ENCODE measurements at places on chromosomes 16 and 17.

DNA sequence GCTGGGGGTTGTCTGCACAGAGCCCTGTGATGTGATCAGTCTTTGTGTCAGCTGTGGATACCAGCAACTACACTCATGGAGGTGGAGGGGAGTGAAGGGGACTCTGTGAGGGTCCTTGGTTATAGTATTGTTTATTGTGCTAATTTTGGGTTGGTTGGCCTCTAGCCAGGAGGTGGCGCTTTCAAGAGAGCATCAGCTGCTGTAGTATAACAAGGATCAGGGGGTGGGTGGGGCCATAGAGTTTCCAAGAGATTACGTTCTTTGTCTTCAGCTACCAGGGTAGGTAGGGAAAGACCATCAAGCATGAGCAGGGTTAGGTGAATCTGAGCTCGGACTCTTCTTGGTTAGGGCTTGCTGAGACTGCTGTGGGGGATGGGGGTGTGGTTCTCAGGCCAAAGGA is 97.1 kb upstream of the HS3ST3A1 start:
- no peak for DNase-seq

GRCh38 chr16:49470513-49470991 is 96.9 kb downstream of the C16orf78 start:
- no peak for DNase-seq

GRCh38 chr16:23476289-23476688 is 23.3 kb upstream of the COG7 start:
- no peak for DNase-seq

GRCh38 chr17:78862073-78863023 is 21.7 kb upstream of the USP36 start:
- DNase-seq: no peak

- no peak for DNase-seq
Observed at GRCh38 chr16:7745276-7745675, 412.6 kb downstream of the RBFOX1 start.

DNA sequence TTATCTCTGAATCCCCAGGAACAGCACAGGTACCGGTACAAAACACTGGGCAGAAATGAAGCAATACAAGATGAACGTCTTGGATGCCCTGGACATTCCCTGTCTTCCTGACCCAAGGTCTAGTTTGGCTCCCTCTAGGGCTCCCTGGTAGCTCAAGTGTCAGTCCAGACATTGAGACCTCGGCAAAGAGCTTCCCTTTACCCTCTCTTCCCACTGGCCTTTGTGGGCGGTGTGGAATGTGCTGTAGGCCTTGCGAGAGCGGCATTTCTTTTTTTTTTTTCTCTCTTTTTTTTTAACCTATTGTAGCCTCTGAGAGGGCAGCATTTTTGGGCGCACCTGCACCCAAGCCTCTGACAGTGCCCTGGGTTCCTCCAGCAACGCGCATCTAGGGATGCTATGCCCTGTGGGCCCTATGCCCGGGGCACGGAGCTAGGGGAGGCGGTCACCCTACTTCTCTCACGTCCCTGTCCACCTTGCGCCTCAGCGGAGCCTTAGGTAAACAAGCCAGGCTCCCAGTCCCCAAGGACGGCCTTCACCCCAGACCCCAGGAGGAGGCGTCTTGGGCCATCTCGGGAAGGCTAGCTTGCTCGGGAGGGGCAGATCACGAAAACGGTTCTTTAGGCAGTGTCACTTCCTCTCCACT is 1.2 kb upstream of the NFATC3 start:
- DNase-seq: no peak

DNA sequence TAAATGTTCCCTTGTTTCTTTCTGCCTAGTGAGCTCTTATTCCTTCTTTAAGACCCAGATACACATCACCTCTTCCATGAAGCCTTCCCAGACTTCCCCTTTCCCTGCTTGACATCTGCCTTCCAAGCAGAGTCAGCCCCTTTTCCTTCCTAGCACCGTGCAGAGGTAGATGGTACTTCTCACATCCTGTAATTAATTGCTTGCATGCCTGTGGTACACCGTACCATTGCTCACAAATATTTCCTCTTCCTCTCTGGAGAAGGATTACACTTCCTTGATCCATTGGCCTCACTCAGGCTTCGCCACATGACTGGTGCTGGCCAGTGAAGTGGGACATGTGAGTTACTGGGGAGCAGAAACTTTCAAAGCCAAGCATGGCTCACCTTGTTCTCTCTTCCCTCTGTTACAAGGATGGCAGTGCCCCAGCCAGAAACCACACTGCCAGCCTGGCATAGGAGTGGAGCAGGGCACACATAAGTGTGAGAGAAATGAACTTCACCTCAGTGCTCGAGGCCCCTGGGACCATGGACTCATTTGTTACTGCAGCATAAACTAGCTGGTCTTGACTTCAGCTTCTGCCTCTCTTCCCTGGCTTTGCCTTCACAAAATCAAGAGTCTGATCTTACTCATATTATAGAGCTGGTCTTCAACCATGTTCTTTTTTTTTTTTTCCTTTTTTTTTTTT is 44.0 kb downstream of the SOST start:
- no peak for DNase-seq

DNA sequence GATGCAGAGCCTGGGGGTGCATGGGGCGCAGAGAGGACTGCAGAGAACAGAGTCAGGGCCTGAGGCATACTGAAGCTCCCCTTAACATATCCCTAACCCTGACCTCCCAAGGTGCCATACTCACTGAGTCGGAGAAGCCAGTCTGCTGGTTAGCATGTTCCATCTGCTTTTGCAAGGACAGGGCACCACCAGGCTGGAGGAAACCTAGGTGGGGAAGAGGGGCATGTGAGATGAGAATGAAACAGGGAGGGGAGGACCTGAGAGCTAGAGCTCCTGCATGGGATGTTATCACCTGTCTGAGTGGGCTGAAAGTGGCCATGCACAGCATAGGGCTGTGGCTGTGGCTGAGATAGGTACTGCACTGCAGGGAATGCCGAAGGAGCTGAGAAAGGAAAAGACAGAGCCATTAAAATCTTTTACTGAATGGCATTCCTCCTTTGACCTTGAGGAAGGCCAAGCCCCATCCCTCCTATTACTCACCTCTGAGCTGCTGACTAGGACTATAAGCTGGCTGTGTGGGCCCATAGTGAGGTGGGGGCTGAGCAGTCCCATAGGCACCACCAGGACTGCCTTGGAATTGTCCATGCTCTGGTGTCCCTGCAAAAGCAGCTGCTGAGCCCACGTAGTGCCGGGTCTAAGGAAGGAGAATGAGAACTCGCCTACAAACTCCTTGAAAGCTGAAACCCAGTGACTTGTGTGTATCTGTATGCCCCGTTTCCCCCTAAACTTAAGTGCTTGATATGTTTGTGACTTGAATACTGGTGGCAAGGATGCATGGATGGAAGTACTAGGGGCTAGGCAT is 1.9 kb downstream of the GPS2 start:
- DNase-seq: no peak

GRCh38 chr17:81197831-81198490 is 24.8 kb downstream of the CEP131 start:
- DNase-seq: no peak

- DNase-seq: no peak
Observed at GRCh38 chr16:17251496-17251895, 219.3 kb downstream of the XYLT1 start.

- DNase-seq: no peak
Observed at GRCh38 chr17:56432443-56432842, 161.1 kb upstream of the NOG start.

DNA sequence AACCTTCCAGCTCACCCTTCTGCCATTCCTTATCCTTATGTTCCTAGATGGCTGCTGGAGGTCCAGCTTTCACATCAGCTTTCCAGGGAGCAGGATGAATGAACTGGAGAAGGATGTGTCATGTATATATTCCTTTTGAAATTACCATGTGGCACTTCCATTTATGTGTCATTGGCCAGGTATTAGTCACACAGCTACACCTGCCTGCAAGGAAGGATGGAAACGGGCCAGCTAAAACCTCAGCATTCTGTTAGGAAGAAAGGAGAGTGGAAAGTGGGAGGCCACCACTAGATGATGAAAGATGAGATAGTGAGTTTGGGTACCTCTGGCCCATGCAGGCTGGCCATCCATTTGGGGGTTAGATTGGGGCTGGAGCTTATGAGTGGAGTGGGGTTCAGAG is 67.5 kb downstream of the KSR1 start:
- no peak for DNase-seq

- DNase-seq: peak; percentile 67
Observed at GRCh38 chr17:77666881-77667395, 291.6 kb upstream of the TNRC6C start.

GRCh38 chr17:57341611-57342540 is 85.6 kb downstream of the MSI2 start:
- DNase-seq: no peak

GRCh38 chr16:27383556-27384243 is 18.3 kb upstream of the IL21R start:
- no peak for DNase-seq

DNA sequence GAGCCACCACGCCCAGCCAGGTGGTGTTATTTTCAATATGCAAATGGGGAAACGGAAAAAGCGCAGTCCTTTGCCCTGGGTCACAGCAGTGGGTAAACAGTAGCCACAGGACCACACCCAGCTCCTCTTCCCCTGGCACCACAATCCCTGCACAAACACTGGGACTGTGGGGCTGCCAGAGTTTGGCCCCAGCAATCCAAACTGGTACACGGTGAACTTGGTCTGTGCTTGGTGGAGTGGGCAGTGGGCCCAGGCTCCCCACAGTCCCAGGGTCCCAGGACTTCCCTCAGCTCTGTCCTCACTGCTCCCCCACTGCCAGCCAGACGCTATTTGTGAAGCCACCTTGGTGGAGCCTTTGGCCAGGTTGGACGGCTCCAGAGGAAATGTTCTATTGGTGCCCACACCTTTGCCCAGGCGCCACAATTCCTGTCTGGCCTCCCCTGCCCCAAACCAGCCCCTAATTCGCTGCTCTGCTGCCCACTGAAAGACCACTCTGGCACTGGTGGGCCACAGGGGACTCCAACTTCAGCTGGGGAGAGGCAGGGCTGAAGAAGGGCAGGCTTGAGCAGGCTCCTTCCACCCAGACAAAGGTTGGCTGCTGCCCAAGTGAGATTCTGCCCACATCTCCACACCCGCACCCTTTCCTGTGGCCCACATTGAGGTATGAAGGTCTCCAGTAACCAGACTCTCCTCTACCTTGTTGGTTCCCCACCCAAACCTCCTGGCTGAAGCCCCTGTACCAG is 2.1 kb downstream of the CHAD start:
- DNase-seq: no peak

DNA sequence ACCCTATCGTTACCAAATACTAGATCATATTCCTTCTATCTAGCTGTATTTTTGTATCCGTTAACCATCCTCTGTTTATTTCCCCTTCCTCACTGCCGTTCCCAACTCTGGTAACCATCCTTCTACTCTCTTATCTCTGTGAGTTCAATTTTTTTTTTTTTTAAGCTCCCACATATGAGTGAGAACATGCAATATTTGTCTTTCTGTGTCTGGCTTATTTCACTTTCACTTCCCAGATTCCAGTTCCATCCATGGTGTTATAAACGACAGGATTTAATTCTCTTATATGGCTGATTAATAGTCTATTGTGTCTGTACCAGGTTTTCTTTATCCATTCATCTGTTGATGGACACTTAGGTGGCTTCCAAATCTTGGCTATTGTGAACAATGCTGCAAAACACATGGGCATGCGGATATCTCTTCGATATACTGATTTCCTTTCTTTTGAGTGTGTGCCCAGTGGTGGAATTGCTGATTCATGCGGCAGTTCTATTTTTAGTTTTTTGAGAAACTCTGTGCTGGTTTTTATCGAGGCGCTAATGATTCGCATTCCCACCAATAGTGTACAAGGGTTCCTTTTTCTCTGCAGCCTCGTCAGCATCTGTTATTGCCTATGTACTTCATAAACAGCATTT is 599.6 kb downstream of the TMEM114 start:
- no peak for DNase-seq

GRCh38 chr16:67301080-67301782 is 21.9 kb downstream of the PLEKHG4 start:
- no peak for DNase-seq

- no peak for DNase-seq
Observed at GRCh38 chr17:2442166-2442565, 41.3 kb upstream of the MNT start.

DNA sequence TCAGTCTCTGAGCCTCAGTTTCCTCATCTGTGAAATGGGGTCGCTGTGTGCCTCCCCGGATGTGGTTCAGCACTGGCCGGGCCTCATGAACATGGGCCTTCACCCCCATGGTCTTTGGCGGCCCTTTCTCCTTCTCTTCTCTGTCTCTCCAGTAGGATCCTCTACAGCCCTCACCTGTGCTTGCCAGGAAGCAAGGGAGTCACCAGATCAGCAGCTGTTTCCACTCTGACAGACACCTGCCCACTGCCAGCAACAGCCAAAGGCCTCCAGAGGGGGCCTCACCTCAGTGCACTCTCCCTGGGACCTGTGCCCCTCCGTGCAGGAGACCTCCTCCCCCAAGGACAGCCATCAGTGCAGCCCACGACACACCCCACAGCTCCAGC is 89.4 kb downstream of the C16orf78 start:
- DNase-seq: no peak

DNA sequence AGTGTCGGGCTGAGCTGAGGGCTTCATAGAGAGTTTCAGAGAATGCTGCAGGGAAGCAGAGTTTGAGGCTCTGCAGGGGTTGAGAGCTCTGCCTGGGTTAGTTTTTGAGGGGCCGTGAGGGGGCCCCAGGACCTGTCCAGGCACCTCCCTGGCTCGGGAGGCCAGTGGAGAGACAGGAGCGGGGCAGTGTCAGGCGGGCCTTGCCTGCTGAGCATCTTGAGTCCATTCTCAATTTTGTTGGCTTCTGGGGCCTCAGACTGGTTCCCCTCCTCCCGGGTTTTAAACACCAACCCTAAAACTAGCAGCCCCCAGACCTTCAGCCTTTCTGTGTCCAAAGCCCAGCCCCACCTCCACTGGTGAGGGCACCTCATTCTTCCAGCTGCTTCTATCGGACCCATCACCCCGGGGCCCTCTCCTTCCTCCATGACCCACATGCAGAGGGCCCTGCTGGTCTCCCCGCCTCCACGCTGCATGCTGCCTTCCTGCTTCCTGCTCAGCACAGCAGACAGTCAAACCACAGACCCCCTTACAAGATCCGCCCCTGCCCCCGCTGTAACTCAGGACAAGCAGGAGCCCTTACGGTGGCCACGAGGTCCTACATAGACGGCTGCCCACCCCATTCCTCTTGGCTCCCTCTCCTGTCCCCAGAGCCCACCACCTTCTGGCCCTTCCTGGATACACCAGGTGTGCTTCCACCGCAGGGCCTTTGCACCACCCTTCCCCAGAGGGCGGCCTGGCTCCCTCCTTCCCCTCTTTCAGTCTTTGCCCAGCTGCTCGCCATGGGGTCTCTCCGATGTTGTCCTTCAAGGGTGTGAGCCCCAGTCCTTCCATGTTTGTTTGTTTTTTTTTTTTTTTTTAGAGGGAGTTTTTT is 3.8 kb downstream of the RNF213 start:
- DNase-seq: peak; percentile 67
